ENCODE measurements at places on chromosomes 7 and 10.

- DNase-seq = no peak
Observed at GRCh38 chr10:3926258-3926657, 141.2 kb upstream of the KLF6 start.

DNA sequence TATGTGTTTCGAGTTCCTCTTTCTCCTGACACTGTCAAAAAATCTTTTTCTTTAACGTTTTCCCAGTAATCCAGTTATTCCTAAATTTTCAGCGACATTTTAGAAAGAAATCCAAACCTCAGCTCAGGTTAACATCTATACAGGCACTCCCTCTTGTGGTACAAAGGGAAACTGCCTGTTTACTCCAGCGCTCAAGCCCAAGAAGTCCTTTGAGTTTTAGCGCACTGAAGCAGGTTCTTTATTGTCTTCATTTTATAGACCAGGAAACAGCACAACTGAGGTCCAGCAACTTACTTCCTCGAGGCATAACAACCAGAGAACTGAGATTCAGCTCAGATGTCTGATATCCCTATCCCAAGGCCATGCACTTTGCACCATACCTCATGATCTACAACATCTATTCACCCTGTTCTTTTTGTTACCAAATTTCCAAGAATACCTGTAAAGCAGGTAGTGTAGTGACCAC lies 287.2 kb upstream of the MKLN1 start:
- DNase-seq = peak; percentile 32

DNA sequence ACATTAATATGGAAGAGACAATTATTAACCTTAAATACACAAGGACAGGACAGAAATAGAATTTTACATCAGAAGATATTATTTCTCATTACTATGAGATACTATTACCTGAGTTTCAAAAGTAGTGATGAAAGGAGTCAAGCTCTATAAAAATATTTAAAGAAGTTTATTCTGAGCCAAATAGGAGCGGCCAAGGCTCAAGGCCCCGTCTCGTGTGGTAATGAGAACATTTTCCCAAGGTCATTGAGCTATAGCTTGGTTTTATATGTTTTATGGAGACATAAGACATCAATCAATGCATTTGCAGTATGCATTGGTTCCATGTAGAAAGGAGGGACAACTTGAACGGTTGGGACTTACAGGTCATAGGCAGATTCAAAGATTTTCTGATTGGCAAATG lies 29.4 kb upstream of the ZMYND11 start:
- DNase-seq = no peak

- no peak for DNase-seq
Observed at GRCh38 chr10:3807211-3807927, 22.4 kb upstream of the KLF6 start.

- DNase-seq = no peak
Observed at GRCh38 chr10:121753726-121754476, 155.7 kb upstream of the FGFR2 start.

DNA sequence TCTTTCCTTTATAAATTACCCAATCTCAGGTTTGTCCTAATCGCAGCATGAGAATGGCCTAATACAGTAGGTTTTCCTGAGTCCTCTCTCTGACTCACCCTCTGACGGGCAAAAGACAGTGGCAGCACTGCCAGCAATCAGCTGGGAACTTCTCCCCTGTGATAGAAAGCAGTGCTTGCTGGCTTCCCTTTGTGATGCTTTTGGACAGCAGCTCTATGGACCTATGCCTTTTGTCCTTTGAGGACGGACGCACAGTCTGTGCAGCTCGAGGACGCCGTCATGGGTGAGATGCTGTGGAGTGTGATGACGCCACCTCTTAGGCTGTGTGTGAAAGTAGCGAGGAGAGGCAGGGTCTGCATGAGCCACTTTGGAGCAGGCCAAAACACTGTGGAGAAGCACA lies 68.8 kb downstream of the KIAA1217 start:
- DNase-seq = no peak

- no peak for DNase-seq
Observed at GRCh38 chr10:133087679-133088178, at the start of gene ADGRA1. Gene ADGRA1 (plus strand): TSS chr10:133087924. CDS start chr10:133088910, 986 bp downstream.

GRCh38 chr7:36344622-36345021 lies 45.0 kb upstream of the ANLN start:
- no peak for DNase-seq

- no peak for DNase-seq
Observed at GRCh38 chr7:34837316-34837715, 179.3 kb downstream of the NPSR1 start.

- no peak for DNase-seq
Observed at GRCh38 chr10:72049969-72050781, 38.2 kb downstream of the SPOCK2 start.

GRCh38 chr7:129591868-129592267 lies 19.7 kb upstream of the NRF1 start:
- DNase-seq = no peak

- DNase-seq = no peak
Observed at GRCh38 chr7:68246189-68246633, 1249.6 kb downstream of the TYW1 start.
